ENCODE measurements at places on chromosomes 5 and 9.

DNA sequence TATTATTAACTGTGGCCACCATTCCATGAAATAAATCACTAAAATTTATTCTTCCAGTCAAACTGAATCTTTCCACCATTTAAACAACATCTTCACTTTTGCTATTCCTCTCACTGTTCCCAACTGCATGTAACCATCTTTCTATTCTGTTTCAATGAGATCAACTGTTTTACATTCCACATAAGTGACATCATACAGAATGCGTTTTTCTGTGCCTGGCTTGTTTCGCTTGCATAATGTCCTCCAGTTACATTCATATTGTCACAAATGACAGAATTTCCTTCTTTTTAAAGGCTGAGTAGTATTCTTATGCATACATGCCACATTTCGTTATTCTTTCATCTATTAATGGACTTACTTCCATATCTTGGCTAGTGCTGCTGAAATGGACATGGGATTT lies 738.2 kb downstream of the SEMA5A start:
- DNase-seq, result no peak

- no peak for DNase-seq
These were observed 42.9 kb downstream of the LAMC3 start for GRCh38 chr9:131051592-131052517.

- no peak for DNase-seq
These were observed 138.5 kb upstream of the ERCC6L2 start for GRCh38 chr9:95736891-95737522.

DNA sequence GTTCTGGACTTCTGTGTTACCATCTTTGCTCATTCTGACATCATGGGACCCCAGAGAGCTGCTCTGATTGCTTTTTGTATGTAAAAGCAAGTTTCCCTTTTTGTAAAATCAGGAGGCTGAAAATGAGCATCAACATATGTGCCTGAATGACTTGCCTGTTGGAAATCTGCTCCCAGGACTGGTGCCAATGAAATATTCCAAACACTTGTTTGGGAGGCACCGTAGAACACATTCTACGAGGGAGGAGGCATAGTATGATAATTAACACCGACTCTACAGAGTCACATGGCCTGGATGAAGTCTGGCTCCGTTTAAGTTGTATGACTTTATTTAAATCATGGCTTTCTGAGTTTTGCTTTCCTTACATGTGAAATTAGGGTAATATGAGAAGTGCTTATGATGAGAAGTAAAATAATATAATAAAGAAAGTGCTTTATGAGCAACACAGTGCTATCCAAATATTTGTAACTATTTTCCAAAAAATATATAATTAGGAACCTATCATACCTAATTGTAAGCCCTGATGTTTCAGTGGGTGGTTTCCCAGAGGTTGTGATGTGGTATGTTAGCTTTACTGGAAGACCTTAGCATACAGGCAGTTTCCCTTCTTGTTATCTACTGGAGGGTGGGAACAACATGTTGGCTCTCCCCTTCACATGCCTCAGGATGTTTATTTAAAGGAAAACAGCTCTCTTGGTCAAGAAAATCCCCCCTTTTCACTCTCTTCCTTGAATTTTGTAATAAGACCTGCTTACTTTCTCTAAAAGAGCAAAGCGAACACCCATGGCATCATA lies 238.1 kb downstream of the FBXL7 start:
- no peak for DNase-seq

DNA sequence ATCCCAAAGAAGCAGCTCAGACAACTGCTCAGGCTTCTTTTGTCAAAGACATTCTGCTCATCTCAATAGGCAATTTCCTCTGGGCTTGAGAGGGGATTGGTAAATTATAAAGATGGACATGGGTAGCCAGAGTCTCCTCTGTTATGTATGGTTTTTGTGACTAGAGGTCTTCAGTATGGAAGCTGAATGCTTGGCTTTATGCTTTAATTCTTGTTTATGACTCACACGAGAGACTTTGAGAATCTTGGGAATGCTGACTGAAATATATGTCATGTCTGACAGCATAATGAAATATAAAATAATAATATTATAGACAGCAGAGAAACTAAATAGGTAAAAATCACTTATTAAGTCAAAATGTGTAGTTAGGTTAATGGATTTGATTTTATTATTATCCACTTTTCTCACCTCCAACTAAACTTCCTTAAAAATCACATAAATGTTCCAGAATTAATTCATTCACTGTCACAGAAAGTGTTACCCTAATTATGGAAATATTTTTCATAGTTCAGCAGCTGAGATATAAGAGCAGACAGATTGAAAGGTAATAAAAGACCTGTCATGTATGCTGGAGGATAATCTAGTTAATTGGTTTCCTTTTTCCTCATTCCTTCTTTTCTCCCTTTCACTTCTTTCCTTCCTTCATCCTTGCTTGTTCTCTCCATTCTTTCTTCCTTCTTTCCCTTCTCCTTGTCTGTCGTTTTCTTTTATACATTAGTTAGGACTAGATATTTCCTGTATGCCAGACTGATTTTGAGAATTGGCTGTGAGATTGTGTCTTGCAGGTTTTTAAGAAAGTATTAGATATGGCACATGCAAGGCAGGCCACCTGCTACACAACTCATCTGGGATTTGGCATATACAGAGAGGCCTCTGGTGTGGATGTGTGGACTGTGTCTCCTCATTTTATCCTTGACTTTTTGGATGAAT lies 1866.1 kb upstream of the NUDT12 start:
- no peak for DNase-seq

GRCh38 chr9:128244091-128244836 lies 31.5 kb downstream of the GOLGA2 start:
- no peak for DNase-seq

GRCh38 chr9:108156270-108156998 lies 666.9 kb upstream of the KLF4 start:
- DNase-seq, result no peak

DNA sequence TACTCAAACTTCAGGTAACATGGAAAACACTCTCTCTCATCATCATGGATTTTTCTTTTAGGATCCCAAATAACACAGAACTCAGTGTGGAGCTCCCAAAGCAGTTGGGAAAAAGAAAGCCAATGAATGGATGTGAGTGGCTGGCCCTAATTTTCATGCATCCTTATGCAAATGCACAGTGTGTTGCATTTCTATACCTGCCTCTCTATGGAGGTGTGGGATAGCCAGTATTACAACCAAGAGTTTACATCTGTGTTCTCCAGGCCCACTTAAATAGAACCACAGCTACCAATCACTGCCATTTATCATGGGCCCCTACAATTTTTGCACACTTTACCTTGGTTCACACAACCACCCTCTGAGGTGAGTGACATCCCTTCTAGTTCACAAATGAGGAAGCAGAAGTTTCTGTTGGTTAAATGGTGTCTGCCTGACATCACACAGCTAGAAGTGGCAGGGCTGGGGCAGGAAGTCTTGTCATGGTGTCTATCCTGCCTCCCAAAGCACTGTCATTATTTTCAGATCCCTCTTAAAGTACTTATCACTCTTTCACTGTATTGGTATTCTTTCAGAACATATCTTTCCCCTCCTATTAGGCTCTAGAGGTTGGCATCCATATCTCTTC lies 17.3 kb downstream of the MAMDC2 start:
- no peak for DNase-seq

GRCh38 chr5:133777951-133778350 lies 165.6 kb upstream of the FSTL4 start:
- no peak for DNase-seq

GRCh38 chr5:36772276-36773140 lies 104.1 kb upstream of the NIPBL start:
- DNase-seq, result no peak

- no peak for DNase-seq
These were observed 504.3 kb downstream of the AGTPBP1 start for GRCh38 chr9:85237478-85237877.

All from activated CD8-positive, alpha-beta memory T cell treated with anti-CD3 and anti-CD28 coated beads for 1 hour (primary cell).